ENCODE measurements at places on chromosomes 5 and 9. TPM values are rescaled to one million over a fixed set of nuclear protein-coding genes. Genes with fewer than 3 reads are reported as not detected.

Gene ERMP1
- total RNA-seq = 10.7 TPM

Gene PCDHA11
- 0.09 TPM for total RNA-seq

Gene PCDHGC3
- total RNA-seq = 10.3 TPM

Gene TMOD1
- total RNA-seq = 0.28 TPM

Gene MXD3
- 12.1 TPM for total RNA-seq

Gene IRX2
- total RNA-seq = not detected

Gene KIF24
- total RNA-seq = 2.4 TPM

Gene PIP5KL1
- 1.0 TPM for total RNA-seq

Gene TXNDC8
- not detected for total RNA-seq

Gene ZDHHC11
- total RNA-seq = 0.75 TPM

Gene ECM2
- 0.18 TPM for total RNA-seq

Gene PRRT1B
- not detected for total RNA-seq

Gene AGXT2
- total RNA-seq = not detected

Gene SNCAIP
- total RNA-seq = 14.4 TPM

Gene DUSP1
- total RNA-seq = 146 TPM

Gene PLPP6
- total RNA-seq = 4.2 TPM

Gene MCC
- 74.6 TPM for total RNA-seq

Gene CER1
- not detected for total RNA-seq

Gene DDX4
- total RNA-seq = not detected

Gene CCNI2
- not detected for total RNA-seq

Gene TTLL11
- total RNA-seq = 4.8 TPM

Gene PCDHAC1
- total RNA-seq = 0.19 TPM

Gene SPATA31A6
- total RNA-seq = not detected

Gene SLC36A2
- total RNA-seq = not detected

Gene PCDHA6
- 0.56 TPM for total RNA-seq

Gene SOHLH1
- not detected for total RNA-seq

Gene DRD1
- total RNA-seq = not detected

Gene TAF11L2
- not detected for total RNA-seq

Gene ACOT12
- not detected for total RNA-seq

Gene NUDT2
- total RNA-seq = 35.4 TPM

Gene SFXN1
- total RNA-seq = 93.7 TPM

Gene ALDH1A1
- total RNA-seq = 118 TPM

Gene DBH
- total RNA-seq = not detected

Gene TEX48
- not detected for total RNA-seq

Gene MVB12B
- total RNA-seq = 1.7 TPM

Gene SNCB
- 0.09 TPM for total RNA-seq

Gene CCDC192
- total RNA-seq = not detected

Gene GDA
- not detected for total RNA-seq

Gene LOX
- total RNA-seq = 22.4 TPM

Gene CACNA1B
- total RNA-seq = under 0.01 TPM

Gene F12
- total RNA-seq = 0.99 TPM

Gene IFNB1
- not detected for total RNA-seq

Gene ENHO
- not detected for total RNA-seq

Gene GPX3
- 3.8 TPM for total RNA-seq

Gene SCGB3A2
- total RNA-seq = not detected

Gene FAM163B
- not detected for total RNA-seq

Gene SLC6A3
- not detected for total RNA-seq

Gene LVRN
- 0.09 TPM for total RNA-seq

Gene ARID3C
- total RNA-seq = 0.09 TPM

Gene RAD23B
- total RNA-seq = 76.9 TPM
